ENCODE measurements at places on chromosomes 2 and 18.

DNA sequence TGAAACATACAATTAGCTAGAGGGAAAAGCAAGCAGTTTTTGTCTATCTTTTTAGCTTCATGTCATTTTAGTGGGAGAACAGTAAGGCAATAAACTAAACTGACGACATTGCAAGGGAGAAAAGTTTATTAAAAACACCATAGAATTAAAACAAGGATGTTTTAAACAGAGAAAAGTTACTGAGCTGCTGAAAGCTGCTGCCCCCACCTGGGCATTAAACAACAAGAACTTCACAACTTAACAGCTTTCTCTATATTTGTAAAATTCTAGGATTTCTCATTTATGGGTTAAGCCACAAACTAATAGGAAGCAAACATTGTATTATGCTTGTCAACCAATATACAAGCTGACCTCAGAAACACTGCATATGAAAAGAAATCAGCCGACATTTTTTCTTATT, 289.2 kb downstream of the ERBB4 start:
- DNase-seq, result no peak

- DNase-seq, result no peak
These were observed 16.6 kb upstream of the LNPK start for GRCh38 chr2:176018708-176019107.

- no peak for DNase-seq
These were observed 12.9 kb upstream of the GAL3ST2 start for GRCh38 chr2:241763551-241764274.

DNA sequence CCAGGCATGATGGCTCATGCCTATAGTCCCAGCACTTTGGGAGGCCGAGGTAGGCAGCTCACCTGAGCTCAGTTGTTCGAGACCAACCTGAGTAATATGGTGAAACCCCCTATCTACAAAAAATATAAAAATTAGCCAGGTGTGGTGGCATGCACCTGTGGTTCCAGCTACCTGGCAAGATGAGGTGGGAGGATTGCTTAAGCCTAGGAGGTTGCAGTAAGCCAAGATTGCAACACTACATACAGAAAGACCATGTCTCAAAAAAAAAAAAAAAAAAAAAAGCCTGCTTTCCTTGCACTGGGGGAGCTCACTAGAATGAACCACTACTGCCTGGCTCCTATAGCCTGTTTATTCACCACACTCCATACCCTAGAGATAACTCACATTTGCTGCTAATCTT, 7.4 kb upstream of the MAT2A start:
- no peak for DNase-seq

- DNase-seq, result no peak
These were observed 33.5 kb upstream of the IL1R1 start for GRCh38 chr2:102109016-102109415.
